ENCODE measurements at places on chromosomes 16 and 17.

DNA sequence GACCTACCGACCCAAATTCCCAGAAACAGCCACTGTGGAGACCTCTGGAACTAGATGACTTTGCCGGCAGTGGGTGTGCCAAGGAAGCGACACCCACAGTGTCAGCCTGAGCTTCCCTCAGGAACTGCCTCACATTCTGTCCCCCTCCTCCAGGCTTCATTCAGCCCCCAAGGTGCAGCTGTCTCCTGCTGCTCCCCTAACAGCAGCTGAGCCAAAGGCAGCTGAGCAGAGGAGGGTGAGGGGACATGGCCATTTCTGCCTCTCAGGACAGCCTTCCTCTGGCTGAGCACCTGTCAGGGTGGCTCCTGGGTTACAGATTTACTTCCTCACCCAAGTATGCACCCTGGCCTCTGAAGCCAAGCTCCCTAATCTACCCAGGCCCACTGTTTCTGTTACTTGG is 22.1 kb upstream of the MTMR4 start:
- DNase-seq, result no peak

DNA sequence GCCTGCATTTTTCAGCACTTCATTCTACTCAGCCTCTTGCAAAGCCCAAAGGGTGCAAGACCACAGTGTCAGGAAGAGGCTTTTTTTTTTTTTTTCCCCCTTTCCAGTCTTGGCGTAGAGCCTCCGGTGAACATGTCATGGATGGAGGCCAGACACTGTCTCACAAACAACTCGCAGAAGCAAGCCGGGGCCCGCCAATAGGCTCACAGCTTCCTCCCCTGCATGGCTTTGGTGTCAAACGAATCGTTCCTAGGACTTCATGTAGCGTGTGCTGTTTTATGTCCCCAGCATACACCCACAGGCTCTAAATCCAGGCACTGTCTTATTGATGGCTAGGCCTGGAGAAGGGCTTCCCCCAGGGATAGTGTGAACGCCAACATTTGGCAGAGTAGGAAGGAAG is 457.7 kb upstream of the MAF start:
- DNase-seq, result no peak

- no peak for DNase-seq
Measured at GRCh38 chr16:20944861-20945574, 44.4 kb downstream of the LYRM1 start.

DNA sequence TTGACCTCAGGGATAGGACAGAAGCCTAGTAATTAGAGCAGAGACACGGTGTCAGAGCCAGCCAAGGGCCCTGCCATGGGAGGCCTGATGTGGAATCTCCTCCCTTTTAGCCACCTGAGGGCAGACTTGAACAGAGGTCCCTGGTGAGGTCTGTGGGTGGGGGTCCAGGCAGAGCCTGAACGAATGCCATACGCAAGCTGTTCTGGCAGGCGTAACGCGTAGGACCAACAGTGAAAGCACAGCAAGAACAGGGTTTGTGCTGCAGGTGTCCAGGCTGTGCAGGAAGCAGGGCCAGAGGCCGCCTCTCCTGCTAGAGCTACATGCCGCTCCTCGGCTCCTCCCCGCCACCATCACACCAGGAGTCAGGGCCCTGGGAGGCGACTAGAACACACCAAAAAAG is 81.9 kb upstream of the TBX2 start:
- DNase-seq, result no peak

DNA sequence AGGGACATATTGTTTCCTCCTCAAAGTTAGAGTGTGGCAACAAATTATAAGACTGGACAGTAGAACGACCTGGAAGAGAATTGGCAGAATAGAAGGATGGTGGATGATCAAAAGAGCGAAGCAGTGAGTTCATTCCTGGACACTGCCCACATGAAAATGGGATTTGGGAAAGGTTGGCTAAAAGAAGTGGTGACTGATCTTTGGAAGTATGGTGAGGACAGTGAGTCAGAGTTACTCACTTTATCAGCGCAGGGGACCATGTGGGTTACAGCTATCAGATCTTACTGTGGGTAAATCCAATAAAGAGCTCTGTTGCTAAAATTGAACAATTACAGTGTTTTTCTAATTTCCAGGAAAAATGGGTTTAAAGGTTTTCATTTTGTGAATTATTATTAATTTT is 2.7 kb upstream of the TANC2 start:
- no peak for DNase-seq

GRCh38 chr17:48679385-48680096 is 42.8 kb downstream of the PRAC1 start:
- DNase-seq, result no peak

DNA sequence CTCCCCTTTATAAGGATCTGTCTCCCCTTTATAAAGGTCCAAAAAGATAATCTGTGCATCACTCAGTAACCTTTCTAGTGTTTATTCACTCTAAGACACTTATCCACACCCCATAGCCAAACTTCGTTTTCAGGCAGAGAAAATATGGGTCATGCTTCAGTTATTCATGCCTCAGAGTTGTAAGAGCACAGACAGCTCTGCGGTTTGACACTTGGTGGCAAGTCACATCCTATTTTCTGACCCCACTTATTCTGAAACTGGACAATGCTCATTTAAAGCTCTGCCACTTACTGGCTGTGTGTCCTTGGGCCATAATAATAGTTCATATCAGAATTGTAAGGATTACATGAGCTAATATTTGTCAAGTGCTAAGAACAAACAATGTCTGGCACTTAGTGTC is 2.0 kb upstream of the KRTAP2-1 start:
- no peak for DNase-seq

GRCh38 chr17:61335845-61336655 is 63.6 kb upstream of the TBX2 start:
- no peak for DNase-seq

DNA sequence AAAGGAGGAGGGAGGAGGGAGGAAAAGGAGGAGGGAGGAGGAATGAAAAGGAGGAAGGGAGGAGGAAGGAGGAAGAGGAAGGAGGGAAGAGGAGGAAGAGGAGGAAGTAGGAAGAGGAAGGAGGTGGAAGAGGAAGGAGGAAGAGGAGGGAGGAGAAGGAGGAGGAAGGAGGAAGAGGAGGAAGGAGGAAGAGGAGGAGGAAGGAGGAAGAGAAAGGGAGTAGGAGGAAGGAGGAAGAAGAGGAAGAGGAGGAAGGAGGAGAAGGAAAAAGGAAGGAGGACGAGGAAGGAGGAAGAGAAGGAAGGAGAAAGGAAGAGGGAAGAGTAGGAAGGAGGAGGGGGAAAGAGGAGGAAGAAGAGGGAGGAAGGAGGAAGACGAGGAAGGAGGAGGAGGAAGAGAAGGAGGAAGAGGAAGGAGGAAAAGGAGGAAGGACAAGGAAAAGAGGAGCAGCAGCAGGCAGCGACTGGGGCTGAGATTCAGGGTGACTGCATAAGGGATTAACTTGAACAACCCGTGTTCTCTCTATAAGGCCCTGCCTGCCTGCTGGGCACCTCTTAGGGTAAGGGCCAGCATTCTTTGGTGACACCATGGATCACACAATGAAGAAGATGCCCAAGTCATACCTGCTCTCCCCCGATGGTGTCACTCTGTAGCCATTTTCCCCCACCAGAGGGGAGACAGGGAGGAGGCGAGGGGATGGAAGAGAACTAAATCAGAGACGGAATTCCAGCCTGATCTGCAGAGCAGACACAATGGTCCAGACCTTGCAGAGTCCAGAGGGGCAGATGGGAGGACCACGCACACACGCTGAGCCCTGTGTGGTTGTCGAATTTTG is 1.4 kb upstream of the IL34 start:
- DNase-seq, result no peak

- no peak for DNase-seq
Measured at GRCh38 chr16:53925526-53925925, 221.6 kb downstream of the FTO start.

- no peak for DNase-seq
Measured at GRCh38 chr16:29876594-29877249, 13.7 kb upstream of the CDIPT start.

DNA sequence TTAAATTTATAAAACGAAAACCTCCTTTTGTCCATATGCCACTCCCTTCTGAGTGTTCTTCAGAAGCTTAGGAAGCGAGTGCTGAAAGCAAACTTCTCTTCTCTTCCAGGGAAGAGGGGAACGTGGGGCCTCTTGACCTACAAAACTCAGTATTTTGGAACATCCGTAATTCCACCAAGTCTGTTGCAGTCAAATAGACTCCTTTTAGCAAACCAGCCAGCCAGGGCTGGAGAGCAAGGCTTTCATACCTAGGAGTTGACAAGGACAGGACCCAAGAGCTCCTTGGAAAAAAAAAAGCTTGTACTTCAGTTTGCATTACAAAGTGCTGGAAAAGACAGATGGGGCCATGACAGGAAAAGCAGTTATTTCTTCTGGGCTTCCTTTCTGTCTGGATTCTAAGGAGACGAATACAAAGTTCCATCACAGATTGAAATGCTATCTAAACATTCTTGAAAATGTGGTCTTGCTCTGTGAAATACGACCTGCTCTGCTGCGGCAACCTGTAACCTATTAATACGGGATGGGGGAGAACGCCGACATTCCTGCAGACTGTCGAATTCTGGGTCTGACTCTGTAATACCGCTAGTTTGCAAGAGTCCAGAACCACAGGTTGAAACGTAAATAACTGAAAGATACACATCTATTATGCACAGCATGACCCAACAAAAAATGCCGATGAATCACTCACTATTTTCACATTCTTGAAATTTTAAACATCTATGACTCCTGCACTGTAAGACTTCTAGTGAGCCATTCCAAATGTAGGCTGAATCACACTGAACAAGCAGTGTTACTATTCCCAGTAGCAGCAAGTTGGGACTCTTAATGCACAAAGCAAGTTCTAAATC is 20.6 kb downstream of the VPS53 start:
- no peak for DNase-seq

GRCh38 chr16:65510241-65510640 is 388.4 kb upstream of the CDH11 start:
- DNase-seq, result no peak

DNA sequence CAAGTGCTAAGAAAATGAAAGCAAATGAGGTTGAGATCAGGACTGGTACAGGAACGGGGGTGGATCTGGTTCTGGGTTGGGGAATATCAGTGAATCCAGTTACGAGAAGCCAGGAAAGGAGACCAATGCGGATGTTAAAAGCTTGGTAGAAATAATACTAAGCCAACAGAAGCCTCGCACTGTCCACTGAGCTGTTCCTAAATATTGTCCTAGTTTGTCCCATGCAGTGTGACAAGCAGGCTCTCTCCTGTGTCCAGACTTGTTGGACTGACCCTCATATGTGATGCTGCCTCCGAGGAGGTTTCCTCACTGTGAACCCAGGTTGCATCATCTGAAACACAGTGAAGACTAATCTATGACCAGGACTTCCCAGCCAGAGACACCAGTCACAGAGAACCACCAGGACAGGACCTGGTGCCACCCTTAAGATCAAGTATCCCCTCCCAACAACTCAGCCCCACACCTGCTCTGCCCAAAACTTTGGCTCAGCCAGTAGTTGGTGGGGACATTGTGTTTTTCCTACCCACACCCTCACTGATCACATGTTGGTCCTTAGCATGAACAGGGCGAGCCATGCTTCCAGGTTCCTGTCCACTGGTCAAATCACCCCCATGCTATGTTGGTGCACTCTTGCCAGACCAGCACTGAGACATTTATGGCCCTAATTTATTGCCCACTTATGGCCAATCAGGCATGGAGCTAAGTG is 32.7 kb upstream of the SCNN1B start:
- peak; percentile 52 for DNase-seq

GRCh38 chr17:72720494-72720825 is 372.0 kb downstream of the SLC39A11 start:
- DNase-seq, result no peak

DNA sequence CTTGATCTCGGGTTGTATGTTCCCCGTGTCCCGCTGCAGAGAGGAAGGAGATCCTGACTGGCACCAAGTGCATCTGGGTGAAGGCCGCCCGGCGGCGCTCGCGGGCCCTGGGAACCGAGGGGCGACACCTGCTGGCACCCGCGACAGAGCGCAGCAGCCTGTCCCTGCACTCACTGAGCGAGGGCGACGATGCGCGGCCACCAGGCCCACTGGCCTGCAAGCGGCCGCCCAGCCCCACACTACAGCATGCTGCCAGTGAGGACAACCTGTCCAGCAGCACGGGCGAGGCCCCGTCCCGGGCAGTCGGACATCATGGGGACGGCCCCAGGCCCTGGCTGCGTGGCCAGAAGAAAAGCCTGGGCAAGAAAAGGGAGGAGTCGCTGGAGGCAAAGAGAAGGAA is 7.5 kb downstream of the BTBD17 start:
- DNase-seq, result no peak

DNA sequence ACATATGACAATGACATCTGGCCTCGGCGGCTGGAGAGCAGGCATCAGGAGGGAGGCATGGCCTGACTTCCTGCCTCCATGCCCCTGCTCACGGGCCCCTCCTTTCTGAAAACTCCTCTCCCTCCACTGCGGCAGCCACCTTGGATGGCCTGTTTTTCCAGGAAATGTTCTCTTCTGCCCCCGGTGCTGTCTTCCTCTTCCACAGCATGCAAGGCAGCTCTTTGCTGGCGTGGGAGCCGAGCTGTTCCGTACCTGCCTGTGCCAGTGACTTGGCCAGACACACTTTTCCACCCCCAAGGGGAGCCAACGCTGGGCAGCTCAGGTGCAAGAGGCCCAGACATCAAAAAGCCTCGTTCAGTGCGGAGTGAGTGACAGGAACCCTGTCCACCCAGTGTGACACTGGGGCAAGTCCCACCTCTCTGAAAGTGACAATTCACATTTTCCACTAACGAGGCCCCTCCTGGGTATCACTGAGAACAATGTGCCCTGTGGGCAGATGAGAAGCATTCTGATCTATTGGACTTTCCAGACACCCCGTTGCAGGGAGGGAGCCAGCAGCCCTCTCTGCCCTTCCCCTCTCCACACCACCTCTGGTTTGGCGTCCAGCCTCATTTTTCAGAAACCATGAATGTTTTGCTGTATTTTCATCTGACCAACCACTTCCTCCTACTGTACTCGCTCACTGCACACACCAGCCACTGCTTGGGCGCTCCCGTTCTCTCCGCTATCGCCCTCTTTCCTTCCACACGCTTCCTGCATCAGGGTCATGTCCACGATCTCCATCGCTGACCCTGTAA is 31.2 kb downstream of the NSMCE1 start:
- no peak for DNase-seq

GRCh38 chr16:57004387-57005250 is 15.3 kb downstream of the NLRC5 start:
- no peak for DNase-seq

- DNase-seq, result no peak
Measured at GRCh38 chr17:9696279-9697044, 51.1 kb downstream of the USP43 start.

GRCh38 chr17:50043290-50044148 is 12.4 kb upstream of the ITGA3 start:
- DNase-seq, result no peak

GRCh38 chr16:54334208-54334607 is 47.6 kb upstream of the IRX3 start:
- DNase-seq, result no peak

All from left renal pelvis (tissue), 4 donors.